Urinary bladder (tissue), 4 donors: ENCODE measurements at places on chromosomes 7 and 10.

- no peak for DNase-seq
Observed at GRCh38 chr10:119469325-119469707, 73.2 kb downstream of the RGS10 start.

DNA sequence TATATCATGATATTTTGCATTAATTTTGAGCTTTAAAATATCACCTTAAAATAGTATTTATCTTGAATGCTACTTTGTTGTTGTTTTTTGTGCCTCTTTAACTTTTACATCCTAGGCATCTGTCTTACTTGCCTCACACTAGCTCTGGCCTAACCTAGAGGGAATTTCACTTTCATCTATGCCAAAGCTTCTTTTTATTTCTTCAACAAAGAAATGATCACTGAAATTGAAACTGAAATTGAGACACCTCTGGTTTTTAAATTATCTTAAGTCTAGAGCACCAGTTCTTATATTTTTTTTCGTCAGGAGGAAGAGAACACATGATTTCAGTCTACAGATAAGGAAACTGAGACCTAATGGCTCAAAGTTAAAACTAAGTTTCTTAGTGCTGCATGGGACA, 3.5 kb upstream of the SCIN start:
- DNase-seq, result no peak

- DNase-seq, result no peak
Observed at GRCh38 chr7:94012746-94013145, 8.6 kb upstream of the BET1 start.

- DNase-seq, result no peak
Observed at GRCh38 chr7:20954711-20955619, 168.3 kb upstream of the SP8 start.

GRCh38 chr7:128104108-128104742, 73.0 kb upstream of the LRRC4 start:
- DNase-seq, result no peak

DNA sequence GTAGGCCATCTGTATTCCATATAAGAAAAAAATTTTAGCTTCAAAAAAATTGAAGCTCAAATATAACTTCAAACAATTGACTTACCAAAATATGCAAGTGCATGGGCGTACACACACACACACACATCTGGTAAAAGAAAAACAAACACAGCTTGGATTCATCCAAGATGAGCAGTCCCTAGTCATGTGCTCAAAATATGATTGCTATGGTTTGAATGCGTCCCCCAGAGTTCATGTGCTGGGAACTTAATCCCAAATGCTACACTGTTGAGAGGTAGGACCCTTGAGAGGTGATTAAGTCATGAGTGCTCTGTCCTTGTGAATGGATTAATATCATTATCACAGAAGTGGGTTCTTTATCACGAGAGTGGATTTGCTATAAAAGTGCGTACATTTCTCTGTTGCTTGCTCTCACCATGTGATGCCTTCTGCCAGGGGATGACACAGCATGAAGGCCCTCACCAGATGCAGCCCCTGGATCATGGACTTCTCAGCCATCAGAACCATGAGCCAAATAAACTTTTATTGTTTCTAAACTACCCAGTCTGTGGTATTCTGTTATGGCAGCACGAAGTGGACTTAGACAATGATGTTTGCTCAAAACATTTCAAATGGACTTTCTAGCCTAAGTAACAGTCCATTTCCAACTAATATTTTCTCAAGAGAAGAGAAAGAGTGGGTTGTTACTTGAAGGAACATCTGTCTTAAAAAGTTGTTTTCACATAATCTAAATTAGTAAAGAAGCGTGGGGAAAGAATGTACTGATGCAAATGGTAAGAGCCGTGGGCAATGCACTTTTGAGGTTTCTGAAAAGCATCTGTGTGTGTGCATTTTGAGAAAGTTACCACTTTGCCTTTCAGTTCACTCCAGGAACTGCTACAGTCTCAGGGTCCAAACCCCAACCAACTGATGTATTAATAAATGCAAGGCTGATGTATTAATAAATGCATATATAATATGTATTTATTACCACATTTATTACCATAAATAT, 15.1 kb upstream of the SVIL start:
- DNase-seq, result no peak

- no peak for DNase-seq
Observed at GRCh38 chr7:70571403-70571934, 560.5 kb upstream of the GALNT17 start.

- DNase-seq, result no peak
Observed at GRCh38 chr10:30829901-30830300, 200.3 kb upstream of the LYZL2 start.
